ENCODE measurements at places on chromosomes 16 and 17.
A peak's percentile ranks its signal among the peaks of the same experiment; 100 is the strongest.

- peaks cover 56% of the 10 kb centered on the region for H3K4me1 ChIP-seq
- no peaks in the 10 kb centered on the region for H3K27me3 ChIP-seq
- peak overlapping the region; percentile 56 for H3K27ac ChIP-seq
- no peak for DNase-seq
- H3K36me3 ChIP-seq: peaks cover 9% of the 10 kb centered on the region
Measured at GRCh38 chr16:31876951-31877828, 3.6 kb downstream of the ZNF267 start.

- H3K27ac ChIP-seq: no peak overlapping the region
- no peak for DNase-seq
- no peaks in the 10 kb centered on the region for H3K36me3 ChIP-seq
- no peaks in the 10 kb centered on the region for H3K27me3 ChIP-seq
- H3K4me3 ChIP-seq: no peak overlapping the region
- peaks cover 17% of the 10 kb centered on the region for H3K4me1 ChIP-seq
Measured at GRCh38 chr17:77644181-77645071, 314.1 kb upstream of the TNRC6C start.

DNA sequence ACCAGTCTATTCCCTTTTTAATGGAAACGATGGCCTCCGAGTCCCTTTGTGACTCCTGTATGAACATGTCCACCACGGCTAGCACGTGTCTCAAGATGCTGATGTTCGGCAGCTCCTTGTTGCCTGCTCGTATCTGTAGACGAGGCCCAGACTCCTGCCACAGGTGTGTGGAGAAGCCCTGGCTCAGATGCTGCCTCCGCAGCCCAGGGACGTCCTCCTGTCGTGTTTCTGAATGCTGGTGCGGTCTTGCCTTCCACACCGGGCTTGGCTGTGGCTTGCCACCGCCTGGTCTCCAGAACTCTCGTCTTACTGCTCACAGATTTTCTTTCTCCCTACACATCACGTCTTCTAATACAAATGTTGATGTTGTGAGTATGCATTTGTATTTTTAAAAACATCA, 17.0 kb downstream of the FOXF1 start:
- no peaks in the 10 kb centered on the region for H3K4me1 ChIP-seq
- peaks cover 4% of the 10 kb centered on the region for H3K36me3 ChIP-seq
- no peak overlapping the region for H3K4me3 ChIP-seq
- no peak for DNase-seq
- H3K27ac ChIP-seq: no peak overlapping the region
- H3K27me3 ChIP-seq: no peaks in the 10 kb centered on the region

GRCh38 chr16:83606486-83607030, 201.2 kb upstream of the HSBP1 start:
- no peaks in the 10 kb centered on the region for H3K27me3 ChIP-seq
- no peak overlapping the region for H3K4me3 ChIP-seq
- no peaks in the 10 kb centered on the region for H3K4me1 ChIP-seq
- H3K36me3 ChIP-seq: no peaks in the 10 kb centered on the region
- no peak overlapping the region for H3K27ac ChIP-seq

- DNase-seq: no peak
- no peaks in the 10 kb centered on the region for H3K27me3 ChIP-seq
- H3K4me3 ChIP-seq: no peak overlapping the region
- H3K36me3 ChIP-seq: peaks cover 18% of the 10 kb centered on the region
- H3K4me1 ChIP-seq: peaks cover 25% of the 10 kb centered on the region
- H3K27ac ChIP-seq: no peak overlapping the region
Measured at GRCh38 chr17:44188576-44189403, 2.0 kb downstream of the TMUB2 start.

DNA sequence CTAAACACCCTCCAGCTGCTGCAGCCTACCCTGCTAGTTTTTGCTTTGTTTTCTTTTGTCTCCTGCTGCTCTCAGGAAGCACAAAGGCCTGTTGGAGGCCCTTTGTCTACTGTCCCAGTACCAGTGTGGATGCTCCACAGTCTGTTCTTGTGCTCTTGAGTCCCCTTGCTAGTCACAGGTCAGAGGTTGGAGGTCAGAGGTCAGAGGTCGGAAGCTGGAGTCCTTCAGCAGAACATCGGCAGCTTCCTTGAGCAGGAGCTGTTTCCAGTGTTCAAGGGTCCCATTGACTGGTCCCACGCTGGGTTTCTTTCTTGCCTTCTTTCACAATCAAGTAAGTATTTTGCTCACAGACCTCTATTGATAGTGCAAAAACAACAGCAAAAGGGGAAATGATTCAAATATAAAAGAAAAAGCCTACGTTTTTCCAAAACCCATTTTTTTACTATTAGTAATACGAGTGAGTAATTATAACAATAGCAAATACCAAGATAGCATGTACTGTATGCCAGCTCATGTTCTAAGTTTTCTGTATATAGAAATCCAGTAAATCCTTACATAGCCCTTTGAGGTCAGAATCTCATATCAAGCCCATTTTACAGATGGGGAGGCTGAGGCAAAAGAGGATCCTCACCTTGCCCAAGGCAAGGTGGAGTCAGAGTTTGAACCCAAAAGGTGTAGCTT, 10.9 kb upstream of the IL34 start:
- no peaks in the 10 kb centered on the region for H3K36me3 ChIP-seq
- H3K27ac ChIP-seq: no peak overlapping the region
- no peaks in the 10 kb centered on the region for H3K27me3 ChIP-seq
- no peak overlapping the region for H3K4me3 ChIP-seq
- DNase-seq: no peak

- H3K4me1 ChIP-seq: peaks cover 8% of the 10 kb centered on the region
- H3K27ac ChIP-seq: no peak overlapping the region
- no peak for DNase-seq
- no peaks in the 10 kb centered on the region for H3K36me3 ChIP-seq
Measured at GRCh38 chr16:79011282-79011681, 589.3 kb downstream of the MAF start.

DNA sequence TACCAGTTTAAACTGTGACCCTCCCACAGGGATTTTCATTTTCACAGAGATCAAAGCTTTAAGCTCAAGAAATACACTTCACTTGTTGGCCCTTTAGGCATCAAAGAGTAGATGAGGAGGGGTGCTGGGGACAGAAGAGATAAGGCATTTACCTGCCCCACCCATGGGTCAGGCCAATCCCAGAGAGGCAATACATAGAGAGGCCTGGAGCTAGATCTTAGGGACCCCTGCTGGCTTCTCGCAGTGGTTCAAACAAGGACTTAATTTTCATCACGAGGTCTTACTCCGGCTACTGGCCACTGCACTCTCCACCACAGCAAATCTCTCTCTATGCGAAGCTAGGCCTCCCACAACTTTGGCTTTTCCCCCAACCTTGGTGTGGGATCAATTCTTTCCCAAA, 46.6 kb downstream of the NOG start:
- H3K27me3 ChIP-seq: peaks cover 3% of the 10 kb centered on the region
- no peaks in the 10 kb centered on the region for H3K36me3 ChIP-seq
- H3K4me3 ChIP-seq: no peak overlapping the region
- no peaks in the 10 kb centered on the region for H3K4me1 ChIP-seq
- no peak overlapping the region for H3K27ac ChIP-seq

DNA sequence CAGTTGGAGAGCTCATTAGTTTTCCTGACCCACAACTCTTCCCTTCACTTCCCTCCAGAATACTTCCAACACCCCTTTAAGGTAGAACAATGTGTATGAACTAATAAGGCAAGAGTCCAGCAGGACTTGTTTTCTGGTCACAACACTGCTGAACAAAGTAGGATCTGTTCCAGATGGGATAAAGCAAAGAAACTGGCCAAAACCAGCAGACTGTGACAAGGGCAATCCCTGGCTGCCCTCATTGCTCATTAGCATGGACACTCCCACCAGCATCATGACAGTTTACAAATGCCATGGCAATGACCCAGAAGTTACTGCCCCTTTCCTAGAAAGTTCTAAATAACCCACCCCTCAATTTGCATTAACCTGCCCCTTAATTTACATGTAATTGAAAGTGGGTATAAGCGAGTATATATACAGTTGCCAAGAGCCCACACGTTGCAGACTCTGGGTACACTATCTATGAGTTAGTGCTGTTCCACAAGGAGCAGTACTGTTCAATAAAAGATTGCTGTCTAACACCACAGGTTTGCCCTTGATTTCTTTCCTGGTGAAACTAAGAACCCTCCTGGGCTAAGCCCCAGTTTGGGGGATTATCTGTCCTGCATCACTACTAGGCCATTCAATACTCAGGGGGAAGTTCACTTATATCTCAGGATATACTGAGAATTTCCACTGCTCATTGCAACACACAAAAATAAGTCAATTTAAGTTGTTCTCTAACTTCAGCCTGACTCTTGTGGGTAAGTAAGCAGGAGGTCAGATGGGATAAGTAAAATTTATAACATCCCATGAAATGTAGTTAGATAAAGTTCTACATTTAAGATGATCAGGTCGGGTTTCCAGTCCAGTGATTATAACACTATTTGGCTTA, 82.3 kb downstream of the SSH2 start:
- no peaks in the 10 kb centered on the region for H3K4me1 ChIP-seq
- H3K36me3 ChIP-seq: no peaks in the 10 kb centered on the region
- H3K27ac ChIP-seq: no peak overlapping the region
- no peak overlapping the region for H3K4me3 ChIP-seq
- H3K27me3 ChIP-seq: no peaks in the 10 kb centered on the region

DNA sequence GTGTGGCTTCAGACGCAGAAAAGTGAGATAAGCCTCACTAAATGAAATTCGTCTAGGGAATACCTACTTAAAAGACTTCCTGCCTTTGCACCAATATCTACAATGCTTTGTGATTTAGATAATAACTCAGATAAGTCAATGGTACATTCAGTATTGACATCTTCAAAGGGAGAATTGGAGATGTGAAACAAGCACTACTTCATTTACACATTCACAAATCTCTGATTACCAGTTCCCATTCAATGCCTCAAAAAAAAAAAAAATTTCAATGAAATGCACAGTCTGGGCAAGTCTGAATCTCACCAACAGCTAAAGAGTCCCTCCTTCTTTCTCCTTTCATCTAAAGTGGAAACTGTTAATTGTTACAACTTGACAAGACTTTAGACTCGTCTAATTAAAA, 3.7 kb downstream of the PHF12 start:
- H3K4me1 ChIP-seq: peaks cover 39% of the 10 kb centered on the region
- H3K4me3 ChIP-seq: no peak overlapping the region
- peaks cover 10% of the 10 kb centered on the region for H3K36me3 ChIP-seq
- no peak for DNase-seq

- H3K27ac ChIP-seq: no peak overlapping the region
- H3K36me3 ChIP-seq: no peaks in the 10 kb centered on the region
- DNase-seq: no peak
- no peak overlapping the region for H3K4me3 ChIP-seq
- peaks cover 3% of the 10 kb centered on the region for H3K4me1 ChIP-seq
Measured at GRCh38 chr16:79587897-79588296, 12.6 kb downstream of the MAF start.

- no peaks in the 10 kb centered on the region for H3K4me1 ChIP-seq
- H3K27ac ChIP-seq: no peak overlapping the region
- H3K27me3 ChIP-seq: no peaks in the 10 kb centered on the region
- DNase-seq: no peak
- H3K4me3 ChIP-seq: no peak overlapping the region
Measured at GRCh38 chr17:70329721-70330120, 160.4 kb downstream of the KCNJ2 start.

- H3K4me3 ChIP-seq: no peak overlapping the region
- no peak for DNase-seq
- H3K36me3 ChIP-seq: no peaks in the 10 kb centered on the region
- no peaks in the 10 kb centered on the region for H3K4me1 ChIP-seq
- H3K27me3 ChIP-seq: no peaks in the 10 kb centered on the region
Measured at GRCh38 chr16:68612996-68613395, 32.1 kb upstream of the CDH3 start.

GRCh38 chr17:8041249-8041928, 2.5 kb downstream of the ALOX15B start:
- DNase-seq: peak; percentile 72
- H3K4me1 ChIP-seq: no peaks in the 10 kb centered on the region
- no peak overlapping the region for H3K27ac ChIP-seq
- peaks cover 3% of the 10 kb centered on the region for H3K27me3 ChIP-seq
- no peak overlapping the region for H3K4me3 ChIP-seq
- no peaks in the 10 kb centered on the region for H3K36me3 ChIP-seq

DNA sequence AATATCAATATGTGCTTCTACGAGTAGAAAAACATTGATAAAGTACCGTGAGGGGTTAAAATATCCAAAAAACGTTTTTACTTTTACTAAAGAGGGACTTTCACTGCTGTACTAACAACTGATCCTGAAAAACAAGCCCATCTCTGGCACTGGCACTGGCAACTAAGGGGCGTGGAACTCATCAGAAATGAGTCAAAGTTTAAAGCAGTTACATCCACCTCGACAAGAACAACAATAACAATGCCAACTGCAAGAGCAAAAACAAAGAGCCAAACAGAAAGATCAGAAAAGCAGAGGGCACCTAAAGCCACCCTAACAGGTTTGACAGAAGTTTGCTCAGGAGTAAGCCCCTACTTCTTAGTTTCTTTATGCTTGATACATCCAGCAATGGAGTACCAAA, 13.1 kb downstream of the MBTPS1 start:
- H3K27ac ChIP-seq: no peak overlapping the region
- peaks cover 3% of the 10 kb centered on the region for H3K4me1 ChIP-seq
- H3K27me3 ChIP-seq: no peaks in the 10 kb centered on the region
- H3K4me3 ChIP-seq: no peak overlapping the region
- peaks cover 15% of the 10 kb centered on the region for H3K36me3 ChIP-seq

- DNase-seq: peak; percentile 51
- H3K27me3 ChIP-seq: no peaks in the 10 kb centered on the region
- H3K27ac ChIP-seq: peak overlapping the region; percentile 15
- H3K36me3 ChIP-seq: no peaks in the 10 kb centered on the region
Measured at GRCh38 chr16:383326-384051, 1.7 kb upstream of the PGAP6 start.

- DNase-seq: no peak
- H3K4me3 ChIP-seq: peak overlapping the region; percentile 12
- H3K4me1 ChIP-seq: peaks cover 68% of the 10 kb centered on the region
Measured at GRCh38 chr17:29591146-29591736, 1.7 kb upstream of the ANKRD13B start.

- DNase-seq: no peak
- H3K36me3 ChIP-seq: no peaks in the 10 kb centered on the region
- no peak overlapping the region for H3K27ac ChIP-seq
- no peak overlapping the region for H3K4me3 ChIP-seq
Measured at GRCh38 chr16:87924041-87924810, 12.1 kb downstream of the CA5A start.

GRCh38 chr17:21711182-21711581, 18.9 kb downstream of the KCNJ18 start:
- H3K36me3 ChIP-seq: no peaks in the 10 kb centered on the region
- H3K27ac ChIP-seq: no peak overlapping the region
- no peak for DNase-seq
- H3K27me3 ChIP-seq: no peaks in the 10 kb centered on the region
- no peak overlapping the region for H3K4me3 ChIP-seq

- DNase-seq: no peak
- H3K27me3 ChIP-seq: no peaks in the 10 kb centered on the region
- H3K36me3 ChIP-seq: peaks cover 3% of the 10 kb centered on the region
- no peak overlapping the region for H3K4me3 ChIP-seq
- peaks cover 57% of the 10 kb centered on the region for H3K4me1 ChIP-seq
- peak overlapping the region; percentile 80 for H3K27ac ChIP-seq
Measured at GRCh38 chr17:68184141-68184571, 63.7 kb upstream of the AMZ2 start.

- DNase-seq: no peak
- no peaks in the 10 kb centered on the region for H3K36me3 ChIP-seq
- H3K4me3 ChIP-seq: no peak overlapping the region
- no peaks in the 10 kb centered on the region for H3K27me3 ChIP-seq
Measured at GRCh38 chr17:19703828-19704613, 12.4 kb downstream of the SLC47A2 start.

Data from natural killer cell (primary cell).